Activated CD4-positive, alpha-beta T cell treated with anti-CD3 and anti-CD28 coated beads for 1 hour (primary cell): ENCODE measurements at places on chromosomes 7 and 10.

DNA sequence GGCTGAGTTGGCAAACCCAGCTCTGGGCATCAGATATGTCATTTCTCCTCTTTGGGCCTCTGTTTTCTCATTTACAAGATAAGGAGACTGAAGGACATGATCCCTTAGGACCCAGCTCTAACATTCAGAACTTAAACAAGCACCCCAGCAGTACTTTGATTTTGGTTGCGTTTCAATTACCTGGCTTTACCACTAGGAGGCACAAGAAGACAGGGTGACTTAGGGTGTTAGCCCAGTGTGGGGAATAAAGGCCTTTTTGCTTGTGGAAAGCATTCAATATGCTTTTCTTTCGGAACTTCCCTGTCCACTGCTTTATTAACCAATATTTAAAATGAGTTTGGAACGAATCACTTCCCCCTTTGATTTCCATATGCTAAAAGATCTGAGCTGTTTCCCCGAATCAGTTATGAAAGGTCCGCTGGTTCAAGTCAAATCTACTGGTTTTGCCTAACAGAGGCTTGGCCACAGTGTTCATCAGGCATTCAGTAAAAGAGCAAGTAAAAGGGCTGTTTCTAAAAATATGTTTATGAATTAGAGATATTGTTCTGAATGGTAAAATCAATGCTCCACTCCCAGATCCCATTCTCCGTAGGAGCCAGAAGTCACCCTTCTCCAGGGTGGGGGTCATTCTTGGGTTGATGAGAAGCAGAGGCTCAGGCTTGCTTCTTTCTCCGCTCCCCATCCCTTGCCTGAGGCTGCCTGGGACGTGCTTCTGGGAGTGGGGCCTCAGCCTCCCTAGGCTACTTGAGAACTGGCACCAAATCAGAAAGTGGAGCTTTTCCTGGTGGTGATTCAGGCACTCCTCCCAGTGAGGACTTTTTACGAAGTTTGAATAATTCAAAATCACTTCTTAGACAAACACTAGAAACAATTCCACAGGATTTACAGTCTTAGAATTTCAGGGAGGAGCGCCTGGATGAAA, 105.5 kb downstream of the MYOF start:
- DNase-seq: no peak

DNA sequence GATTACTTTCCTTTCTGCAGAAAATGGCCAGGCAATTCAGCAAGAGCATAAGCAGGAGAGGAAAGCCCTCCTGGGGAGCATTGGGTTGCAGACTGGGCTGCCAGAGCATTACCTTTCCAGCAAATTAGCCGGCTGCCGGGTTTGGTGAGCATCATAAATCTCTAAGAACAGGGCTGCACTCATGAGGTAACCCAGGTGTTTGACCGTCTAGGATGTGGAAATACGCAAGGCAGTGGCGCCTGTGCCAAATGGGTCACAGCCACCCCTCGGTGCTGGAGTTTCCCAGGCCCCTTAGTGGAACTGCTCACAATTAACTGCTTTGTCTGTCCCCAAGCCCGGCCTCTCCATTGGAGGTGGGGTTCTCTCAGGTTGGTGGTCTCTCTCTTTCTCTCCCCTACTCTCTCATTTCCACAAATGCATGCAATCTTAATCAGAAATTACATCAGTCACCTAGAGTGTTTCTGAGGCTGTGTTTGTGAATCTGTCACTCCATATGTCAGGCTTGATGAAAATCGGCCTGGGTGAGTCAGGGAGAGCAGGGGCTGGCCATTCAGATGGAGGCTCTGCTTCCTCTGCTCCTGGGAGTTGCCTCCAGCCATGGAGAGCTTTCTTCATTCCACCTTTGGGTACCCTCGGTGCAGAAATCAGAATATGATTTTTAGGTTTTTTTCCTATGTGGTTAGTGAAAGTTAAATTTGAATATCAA, 26.7 kb downstream of the PTN start:
- DNase-seq: no peak

- no peak for DNase-seq
These were observed 31.7 kb downstream of the CAMK2B start for GRCh38 chr7:44293561-44294324.

- no peak for DNase-seq
These were observed 5.6 kb downstream of the AVL9 start for GRCh38 chr7:32500922-32501341.

DNA sequence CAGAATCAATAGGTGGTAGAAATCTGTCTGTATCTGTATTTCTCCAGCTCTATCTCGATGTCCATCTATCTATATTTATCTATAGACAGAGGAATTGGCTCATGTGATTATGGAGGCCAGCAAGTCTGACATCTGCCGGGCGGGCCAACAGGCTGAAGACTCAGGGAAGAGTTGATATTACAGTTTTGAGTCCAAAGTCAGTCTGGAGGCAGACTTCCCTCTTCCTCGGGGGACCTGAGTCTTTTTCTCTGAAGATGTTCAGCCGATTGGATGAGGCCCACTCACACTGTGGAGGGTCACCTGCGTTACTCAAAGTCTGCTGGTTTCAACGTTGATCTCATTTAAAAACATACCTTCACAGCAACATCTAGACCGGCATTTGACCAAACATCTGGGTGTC, 98.7 kb downstream of the RAMP3 start:
- no peak for DNase-seq

DNA sequence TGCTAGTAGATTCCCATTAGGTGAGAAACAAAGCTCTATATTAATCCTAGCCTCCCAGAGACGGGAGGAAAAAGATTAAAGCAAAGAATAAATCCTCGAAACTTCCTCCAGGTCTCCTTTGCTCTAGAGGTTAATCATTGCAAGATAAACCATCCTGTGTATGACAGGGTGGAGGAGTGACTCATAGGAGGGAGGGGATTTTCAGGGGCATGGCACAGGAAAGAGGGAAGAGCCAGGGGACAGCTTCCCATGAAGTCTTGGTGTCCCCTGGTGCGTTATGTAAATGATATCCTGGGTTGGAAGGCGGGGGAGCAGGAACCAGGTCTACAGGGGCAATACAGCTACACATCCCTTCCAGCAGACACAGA, 780 bp downstream of the CYP3A5 start:
- DNase-seq: no peak
